Epithelial cell of proximal tubule (primary cell): ENCODE measurements at places on chromosomes 11 and 22.
A peak's percentile ranks its signal among the peaks of the same experiment; 100 is the strongest.

- DNase-seq, result no peak
Measured at GRCh38 chr11:114297806-114298709, 1.9 kb downstream of the NNMT start.

DNA sequence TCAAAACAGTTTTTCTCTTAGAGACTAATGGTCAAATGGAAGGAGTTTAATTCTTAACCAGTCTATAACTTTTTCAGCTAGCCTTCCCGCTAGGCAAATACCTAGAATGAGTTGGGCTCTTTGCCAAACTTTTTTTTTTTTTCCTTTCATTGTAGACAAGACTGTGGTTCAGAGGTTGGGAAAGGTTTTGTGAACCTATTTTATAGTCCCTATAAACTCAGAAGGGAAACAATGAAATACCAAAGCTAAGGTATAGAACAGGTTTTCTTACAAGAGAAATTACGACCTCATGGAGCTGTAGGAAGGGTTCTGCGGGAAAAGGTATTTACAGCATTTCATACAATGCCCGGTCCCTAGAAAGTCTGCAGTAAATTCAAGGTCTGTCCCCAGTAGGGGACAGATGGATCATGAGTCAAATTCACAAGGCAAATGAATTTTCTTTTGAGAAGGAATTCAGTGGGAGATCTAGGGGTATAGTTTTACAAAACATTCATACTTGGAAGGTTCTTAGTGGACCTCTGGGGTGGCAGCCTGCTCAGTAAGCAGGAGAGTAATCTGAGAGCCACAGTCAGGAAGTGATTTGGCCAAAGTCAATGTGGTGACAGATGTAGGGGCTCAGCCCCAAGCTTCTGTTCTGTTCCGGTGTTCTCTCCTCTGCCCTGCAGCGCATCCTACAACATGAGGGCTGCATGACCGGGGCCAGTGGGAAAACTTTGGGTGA is 146.8 kb downstream of the DBX1 start:
- DNase-seq, result no peak

DNA sequence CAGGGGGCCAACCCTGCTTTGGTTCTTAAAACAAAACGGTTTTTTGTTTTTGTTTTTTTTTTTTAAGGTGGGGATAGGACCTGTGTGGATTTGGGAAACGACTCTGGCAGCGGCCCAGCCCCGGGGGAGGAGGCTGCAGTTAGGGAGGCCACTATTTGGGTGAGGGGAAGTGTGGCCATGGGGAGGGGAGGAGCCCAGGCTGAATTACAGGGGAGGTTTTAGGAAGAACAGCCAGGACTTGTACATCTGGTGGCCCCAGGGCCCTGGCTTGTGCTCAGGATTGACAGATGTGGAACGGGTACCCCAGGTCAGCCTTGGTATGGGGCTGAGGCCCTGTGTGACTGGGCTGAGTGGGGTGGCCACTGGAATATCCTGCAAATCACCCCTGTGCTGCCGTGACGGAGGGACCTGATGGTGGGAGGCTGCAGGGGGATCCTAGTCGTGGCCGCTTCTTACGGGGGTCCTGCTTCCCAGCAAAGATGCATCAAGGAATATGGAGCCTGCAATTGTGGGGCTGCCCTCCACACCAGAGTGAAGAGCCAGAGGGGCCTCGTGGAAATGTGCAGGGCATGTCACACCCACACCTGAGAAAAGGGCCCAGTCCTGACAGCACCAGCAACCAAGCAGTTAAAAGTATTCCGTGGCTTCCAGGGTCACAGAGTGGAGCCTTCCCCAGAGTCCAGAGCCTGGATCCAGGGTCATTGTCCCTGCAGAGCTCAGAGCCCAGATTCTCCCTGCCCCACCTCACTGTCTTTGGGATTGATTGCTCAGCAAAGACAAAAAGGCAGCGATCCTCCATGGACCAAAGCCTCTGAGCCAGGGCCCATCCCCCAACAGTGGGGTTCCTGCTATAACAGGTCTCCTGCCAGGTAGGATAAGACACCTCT is 55.2 kb upstream of the WNT7B start:
- no peak for DNase-seq

DNA sequence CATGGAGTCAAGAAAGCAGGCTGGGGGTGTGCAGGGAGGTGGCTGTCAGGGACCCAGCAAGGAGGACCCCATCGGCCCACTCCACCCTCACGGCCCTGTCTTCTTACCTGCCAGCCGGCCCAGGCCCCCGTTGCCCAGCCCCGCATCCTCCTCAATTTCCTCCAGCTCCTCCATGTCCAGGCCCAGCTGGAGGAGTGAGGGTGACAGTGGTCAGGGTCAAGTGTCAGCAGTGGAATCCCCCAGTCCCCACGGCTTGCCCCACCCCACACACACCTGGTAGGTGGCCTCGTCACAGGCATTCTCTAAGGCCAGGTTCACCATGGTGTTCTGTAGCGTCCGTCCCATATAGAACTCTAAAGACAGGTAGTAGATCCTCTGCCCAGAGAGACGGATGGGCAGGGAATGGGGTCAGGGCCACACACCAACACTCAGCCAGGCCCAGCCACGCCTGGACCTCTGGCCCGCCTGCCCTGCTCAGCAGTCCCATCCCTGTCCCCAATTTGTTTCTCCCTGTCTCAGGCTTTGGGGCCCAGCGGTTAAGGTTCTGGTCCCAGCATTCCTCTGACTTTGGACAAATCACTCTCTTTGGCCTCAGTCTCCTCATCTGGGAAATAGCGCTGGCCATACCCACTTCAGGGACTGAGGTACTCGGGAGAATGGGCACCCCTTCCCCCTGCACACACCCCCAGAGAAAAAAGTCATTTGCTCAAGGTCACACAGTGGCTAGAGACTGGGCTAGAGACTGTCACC is 1.3 kb downstream of the PYGM start:
- no peak for DNase-seq

DNA sequence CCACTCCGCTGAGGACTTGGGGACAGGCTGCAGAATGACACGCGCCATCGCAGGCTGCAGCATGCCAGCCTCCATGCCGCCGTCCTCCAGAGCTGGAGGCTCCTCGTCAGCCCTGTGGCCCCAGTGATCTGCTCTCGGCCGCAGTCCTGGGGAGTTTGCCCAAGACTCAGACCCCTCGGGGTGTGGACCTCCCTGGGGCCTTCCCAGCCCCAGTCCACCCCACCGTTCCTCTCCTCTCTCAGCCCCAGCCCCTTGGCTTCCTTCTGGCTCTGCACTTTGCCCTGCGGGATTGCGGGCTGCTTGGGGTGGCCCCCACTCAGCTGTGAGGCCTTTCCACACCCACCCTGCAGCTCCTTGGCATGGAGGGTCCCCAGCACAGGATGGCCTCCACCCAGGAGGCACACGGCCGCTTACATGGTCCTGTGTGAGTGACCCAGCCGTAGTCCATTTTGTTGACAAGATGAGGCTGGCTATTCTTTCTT is 414.9 kb downstream of the TBC1D22A start:
- no peak for DNase-seq

DNA sequence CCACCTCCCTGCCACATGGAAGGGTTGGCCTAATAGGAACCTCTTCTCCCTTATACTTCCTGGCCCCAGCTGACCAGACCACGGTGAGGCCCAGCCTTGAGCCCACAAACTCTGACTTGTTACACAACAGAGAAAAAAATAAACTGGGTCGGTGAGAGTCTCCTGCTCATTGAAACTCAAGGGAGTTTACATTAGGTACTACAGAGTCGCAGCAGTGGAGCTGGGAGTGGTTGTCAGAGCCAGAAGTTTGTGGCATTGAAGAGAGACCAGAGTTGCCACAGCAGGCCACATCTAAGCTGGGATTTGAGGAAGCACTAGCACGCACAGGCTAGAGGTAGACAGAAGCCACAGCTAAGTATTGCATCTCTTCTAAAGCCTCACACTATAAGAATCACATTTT is 296.2 kb downstream of the DDX10 start:
- DNase-seq, result no peak

DNA sequence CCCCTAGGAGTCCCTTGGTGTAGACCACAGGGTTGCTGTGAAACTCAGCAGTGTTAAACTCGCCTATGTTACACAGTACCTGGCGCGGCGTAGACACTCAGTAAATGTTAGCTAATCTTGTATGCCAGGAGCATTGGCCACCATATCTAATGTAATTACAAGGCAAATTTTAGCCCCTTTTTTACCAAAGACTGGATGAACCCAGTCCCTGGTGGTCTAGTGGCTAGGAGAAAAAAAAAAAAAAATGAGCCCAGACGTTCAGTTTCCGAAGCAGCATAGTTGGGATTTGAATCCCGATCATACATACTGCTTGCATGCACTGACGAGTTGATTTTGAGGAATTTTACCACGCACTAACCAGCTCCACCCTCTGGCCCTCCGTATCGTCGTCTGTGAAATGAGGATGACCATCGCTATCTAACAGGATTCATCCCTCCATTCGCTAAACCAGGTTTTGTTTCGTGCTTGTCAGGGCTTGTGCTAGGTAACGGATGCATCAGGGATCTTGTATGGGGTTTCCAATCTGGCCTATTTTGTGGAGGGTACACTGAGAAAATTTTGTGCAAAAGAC is 688 bp downstream of the PTS start:
- DNase-seq, result no peak

DNA sequence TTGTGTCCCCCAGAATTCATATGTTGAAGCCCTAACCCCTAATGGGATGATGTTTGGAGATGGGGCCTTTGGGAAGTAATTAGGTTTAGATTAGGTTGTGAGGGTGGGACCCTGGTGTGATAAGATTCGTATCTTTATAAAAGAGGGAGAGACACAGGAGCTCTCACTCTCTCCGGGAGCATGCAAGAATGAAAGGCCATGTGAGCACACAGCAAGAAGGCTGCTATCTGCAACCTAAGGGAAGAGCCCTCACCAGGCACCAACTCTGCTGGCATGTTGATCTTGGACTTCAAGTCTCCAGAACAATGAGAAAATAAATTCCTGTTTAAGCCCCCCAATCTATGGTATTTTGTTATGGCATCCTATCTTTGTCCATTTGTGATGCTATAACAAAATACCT is 97.3 kb downstream of the ELP4 start:
- no peak for DNase-seq

GRCh38 chr11:46668480-46669085 is 31.8 kb downstream of the ARHGAP1 start:
- no peak for DNase-seq

DNA sequence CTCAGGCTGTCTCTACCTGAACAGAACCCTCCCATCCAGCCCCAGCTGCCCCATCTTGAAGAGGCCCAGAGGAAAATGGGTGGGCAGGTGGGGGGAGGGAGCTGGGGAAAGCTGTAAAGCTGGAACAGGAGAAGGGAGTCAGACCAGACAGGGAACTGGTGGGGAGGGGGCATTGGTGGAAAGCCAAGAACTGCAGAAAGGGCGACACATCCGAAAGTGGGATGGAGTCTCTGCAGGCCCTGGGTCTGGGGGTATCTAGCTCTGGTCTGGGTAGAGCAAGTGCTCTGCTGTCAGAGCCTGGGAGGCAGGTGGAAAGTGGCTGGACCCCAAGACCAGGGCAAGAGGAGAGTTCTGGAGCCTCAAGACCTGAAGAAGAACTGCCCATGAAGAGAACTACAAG is 7.7 kb downstream of the TMPRSS13 start:
- DNase-seq, result no peak

DNA sequence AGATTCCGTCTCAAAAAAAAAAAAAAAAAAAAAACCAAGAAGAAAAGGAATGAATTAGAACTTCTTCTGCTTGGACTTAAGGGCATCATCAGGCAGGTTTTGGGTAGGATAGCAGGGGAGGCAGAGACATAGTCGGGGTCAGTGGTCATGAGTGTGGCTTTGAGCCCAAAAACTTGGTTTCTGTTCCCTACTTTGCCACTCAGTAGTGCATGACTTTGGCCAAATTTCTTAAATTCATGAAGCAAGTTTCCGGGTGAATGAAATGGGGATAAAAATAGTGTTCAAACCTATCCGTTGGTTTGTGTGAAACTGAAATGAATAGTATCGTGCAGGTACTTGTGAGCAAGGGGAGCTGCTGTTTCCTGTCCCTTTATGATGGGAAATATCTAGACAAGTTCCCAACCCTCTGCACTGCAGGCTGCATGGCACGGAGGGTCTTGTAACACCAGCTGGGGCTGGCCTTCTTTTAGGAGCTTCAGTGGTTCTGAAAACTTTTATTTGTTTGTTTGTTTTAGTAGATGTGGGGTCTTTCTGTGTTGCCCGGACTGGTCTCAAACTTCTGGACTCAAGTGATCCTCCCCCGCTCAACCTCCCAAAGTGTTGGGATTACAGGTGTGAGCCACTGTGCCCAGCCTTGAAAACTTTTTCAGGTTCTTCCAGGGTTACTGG is 18.4 kb downstream of the NEAT1 start:
- DNase-seq, result no peak

GRCh38 chr11:65637794-65638419 is at the start of gene SIPA1:
SIPA1 (plus strand) TSS chr11:65638101; CDS start chr11:65640922, 2,821 bp downstream.
- peak; percentile 38 for DNase-seq

GRCh38 chr11:78838417-78838816 is 263.8 kb upstream of the NARS2 start:
- no peak for DNase-seq

- DNase-seq, result no peak
Measured at GRCh38 chr11:79241205-79241851, 199.5 kb downstream of the TENM4 start.

- no peak for DNase-seq
Measured at GRCh38 chr11:57546869-57547475, 9.6 kb downstream of the SMTNL1 start.

DNA sequence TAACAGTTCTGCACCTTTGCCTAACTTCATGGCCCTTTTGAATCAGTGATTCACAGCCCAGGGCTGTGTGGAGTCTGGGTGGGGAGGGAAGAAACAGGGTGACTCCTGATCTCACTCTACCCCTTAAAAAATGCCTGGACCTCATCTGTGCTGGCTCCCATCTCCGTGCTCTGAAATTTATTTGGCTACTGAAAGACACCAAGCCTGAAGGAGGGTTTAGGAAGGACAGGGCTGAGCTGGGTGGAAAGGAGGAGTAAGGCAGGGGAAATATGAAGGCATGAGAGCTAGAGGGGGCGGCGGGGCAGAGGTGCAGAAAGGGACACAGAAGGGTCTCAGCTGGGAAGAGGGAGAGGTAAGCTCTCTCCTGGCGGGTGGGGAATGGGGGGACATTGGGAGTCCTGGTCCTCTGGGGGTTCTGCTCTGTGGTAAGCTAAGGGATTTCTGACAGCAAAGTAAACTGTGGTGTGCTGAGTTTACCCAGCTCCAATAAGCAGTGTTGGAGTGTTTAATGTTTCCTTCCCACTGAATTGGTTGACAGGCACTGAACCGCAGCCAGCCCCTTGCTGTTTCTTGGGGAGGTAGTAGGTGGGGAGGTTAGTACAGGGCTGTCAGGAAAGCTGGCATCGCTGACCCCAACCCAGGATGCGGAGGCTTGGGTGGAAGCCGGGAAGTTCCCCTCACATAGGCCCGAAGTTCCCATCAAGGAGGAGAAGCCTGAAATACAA is 71.1 kb downstream of the RPUSD4 start:
- no peak for DNase-seq

DNA sequence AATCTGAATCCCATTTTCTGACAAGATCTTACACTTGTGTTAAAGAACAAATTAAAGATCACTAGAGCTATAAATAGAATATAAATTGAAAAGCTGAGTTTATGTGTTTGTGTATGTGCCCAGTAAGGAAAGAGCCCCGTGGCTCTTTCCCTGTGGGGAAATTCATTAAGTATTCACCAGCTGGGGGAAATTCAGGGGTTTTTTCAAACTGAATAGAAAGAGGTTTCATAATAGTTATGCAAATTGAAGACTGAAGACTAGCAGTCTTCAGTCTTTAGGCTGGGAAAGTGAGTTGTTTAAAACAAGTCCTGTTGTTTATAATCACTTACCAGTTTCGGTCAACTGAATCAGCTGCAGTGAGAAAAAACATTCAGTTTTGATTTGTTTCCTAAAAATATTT is 11.3 kb upstream of the MS4A7 start:
- DNase-seq, result no peak

- no peak for DNase-seq
Measured at GRCh38 chr11:117825538-117826189, 1.1 kb upstream of the FXYD2 start.
